Urothelium cell line (cell line): ENCODE measurements at places on chromosomes 4 and X.

DNA sequence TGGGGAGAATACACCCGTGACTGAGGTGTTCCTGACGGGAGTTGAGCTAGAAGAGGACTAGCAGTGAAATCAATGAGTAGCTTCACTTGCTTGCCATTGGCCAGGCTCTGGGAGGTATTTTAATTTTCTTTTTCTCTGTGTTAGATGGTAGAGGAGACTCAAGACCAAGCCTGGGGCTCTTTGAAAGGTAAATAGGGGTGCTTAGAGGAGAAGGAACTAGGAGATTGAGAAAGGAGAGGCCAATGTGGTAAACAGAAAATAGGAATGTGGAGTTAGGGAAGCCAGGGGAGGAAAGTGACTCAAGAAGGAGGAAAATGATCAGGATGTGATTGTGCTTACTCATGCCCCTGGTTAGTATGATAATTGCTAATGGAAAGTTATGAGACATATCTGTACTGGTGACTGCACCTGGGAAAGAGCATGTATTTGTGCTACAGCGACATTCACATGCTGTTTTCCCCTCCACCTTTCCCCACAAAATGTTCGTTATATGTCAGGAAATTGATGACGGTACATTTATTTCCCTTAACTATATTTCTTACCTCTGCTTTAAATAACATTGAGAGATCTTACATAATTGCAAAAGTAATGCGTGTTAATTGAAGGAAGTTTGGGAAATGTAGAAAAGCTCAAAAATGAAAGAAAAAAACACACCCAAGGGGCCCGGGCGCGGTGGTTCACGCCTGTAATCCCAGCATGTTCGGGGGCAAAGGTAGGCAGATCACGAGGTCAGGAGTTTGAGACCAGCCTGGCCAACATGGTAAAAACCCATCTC, 16.9 kb upstream of the LRBA start:
- peak; percentile 30 for DNase-seq

GRCh38 chr4:174592985-174593335, 70.7 kb upstream of the HPGD start:
- peak; percentile 36 for DNase-seq

DNA sequence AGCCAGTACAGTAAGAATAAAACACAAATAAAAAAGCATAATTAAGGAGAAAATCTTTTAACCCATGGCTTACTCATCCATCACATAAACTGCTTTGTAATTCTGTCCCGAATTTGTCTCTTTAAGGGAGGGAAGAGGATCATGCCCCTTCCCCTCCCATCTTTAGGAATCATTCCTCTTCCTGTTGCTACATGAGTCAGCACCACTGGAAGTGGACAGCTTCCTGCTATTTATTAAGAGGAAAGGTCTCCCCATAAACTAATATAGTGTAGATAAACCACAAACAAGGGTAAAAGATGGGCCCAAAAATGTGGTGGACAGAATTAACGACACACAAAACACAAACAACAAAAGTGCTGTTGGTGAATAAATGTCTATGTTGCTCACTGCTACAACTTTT, 75.8 kb downstream of the PPP3CA start:
- DNase-seq, result no peak

- DNase-seq, result no peak
Measured at GRCh38 chr4:56799161-56799759, 22.2 kb downstream of the SPINK2 start.

DNA sequence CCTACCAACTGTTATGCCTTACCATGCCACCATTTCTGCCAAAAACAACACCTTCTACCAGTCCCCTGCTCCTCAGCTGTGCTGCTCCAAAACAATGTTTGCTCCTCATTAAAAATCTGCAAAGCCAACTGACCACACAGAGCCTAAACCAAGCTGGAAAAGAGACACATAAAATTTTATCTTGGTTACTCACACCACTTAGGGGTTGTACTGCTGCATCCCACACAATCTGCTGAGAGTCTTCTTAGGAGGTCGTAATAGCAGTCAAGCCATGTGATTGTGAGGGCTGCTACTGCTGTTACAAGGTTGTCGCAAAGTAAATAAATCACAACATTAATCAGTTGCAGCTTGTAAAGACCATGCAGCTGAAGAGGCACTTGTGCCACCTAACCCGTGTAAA, 607.4 kb upstream of the FAM241A start:
- DNase-seq, result no peak

- peak; percentile 55 for DNase-seq
Measured at GRCh38 chrX:25020905-25021449, 5.2 kb upstream of the ARX start.

DNA sequence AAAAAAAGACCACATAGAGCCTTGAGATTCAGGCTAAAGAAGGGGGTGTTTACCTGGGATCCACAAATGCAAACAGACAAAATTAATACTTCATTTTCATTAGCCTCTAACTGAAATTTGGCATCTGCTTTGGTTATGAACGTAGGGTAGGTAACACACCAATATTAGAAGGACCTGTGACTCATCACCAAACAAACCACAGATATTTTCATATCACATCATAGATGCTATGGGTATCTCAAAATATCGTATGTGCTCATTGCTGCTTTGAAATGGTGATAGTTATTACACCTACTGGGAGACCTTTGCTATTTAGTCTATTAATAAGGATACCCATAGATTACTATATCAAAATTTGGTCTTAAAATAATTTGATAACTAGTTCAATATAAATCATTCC, 180.6 kb upstream of the MAP3K15 start:
- no peak for DNase-seq

GRCh38 chr4:137393044-137393443, 139.2 kb downstream of the PCDH18 start:
- no peak for DNase-seq

DNA sequence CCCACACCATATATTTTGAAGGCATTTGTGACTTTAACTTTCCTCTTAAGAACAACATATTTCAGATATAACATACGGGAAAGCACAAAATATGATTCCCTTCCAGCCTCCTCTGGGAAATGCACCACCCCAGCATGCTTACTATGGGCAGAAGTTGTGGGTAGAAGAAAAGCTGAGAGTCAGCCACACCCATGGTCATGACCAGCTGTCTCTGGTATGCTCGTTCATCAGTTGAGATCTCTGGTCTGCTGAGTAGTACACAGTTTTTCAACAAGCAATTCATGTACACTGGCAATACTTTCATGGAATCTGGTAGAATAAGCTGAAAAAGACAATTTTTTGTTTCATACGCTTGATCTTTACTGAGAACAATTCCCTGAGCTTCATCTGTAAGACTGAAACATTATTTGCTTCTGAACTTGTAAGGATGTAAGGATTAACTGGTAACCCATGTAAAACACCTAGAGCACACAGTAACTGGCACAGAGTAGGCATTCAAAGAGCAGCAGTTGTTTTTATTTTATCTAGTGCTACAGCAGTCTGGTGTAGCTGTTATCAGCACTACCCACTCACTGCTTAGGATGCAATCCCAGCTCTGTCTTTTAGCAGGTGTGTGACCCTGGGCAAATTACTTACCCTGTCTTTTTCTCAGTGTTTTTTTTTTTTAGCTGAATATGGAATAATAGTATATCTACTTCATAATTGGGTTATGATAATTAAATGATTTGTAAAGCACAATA, 47.6 kb downstream of the METTL14 start:
- DNase-seq, result no peak

DNA sequence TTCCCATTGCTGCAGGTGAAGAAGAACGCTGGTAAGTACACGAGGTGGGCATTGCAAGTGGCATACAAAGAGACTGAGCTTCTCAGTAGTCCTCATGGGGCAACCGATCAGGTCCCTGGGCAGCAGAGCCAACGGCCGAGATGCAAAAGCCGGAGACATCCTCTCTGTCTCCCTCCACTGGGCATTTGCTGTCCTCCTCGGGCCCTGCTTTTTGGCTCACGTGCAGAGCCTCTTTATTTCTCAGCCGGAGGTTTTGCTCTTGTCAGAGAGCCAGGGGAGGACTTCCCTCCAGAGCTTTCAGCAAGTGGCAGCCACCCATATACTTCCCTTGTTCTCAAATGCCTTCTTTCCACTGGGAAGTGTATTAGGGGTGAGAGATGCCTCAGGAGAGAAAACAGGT, 18.0 kb downstream of the STARD8 start:
- no peak for DNase-seq

DNA sequence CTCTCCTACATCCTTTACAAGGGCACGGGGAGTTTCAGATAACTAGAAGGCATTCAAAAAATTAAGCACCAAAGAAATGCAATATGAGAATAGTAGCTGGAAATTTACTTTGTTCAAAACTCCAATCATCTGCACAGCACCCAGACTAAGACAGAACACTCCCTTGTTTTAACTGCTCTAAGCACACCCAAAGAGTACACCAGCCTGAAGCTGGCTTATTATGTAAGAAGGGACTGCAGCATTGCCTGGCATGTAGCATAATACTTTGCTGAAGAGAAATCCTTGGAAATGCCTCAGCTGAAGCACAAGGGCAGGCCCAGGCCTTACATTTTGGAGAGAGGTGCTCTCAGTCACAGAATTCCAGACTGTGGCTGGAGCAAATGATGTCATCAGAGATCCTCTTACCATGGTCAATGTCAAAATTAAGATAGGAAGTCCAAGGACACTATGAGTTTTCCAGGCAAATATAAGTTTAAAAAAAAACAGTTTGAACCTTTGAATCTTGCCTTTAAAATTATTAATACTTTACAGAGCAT, 14.8 kb downstream of the ARHGEF6 start:
- no peak for DNase-seq

GRCh38 chrX:149831473-149831872, 49.5 kb upstream of the MAGEA8 start:
- DNase-seq, result no peak

GRCh38 chr4:83708500-83709175, 172.7 kb downstream of the GPAT3 start:
- no peak for DNase-seq
